CD4-positive, alpha-beta T cell treated with Interleukin-15 for 4 hours (primary cell): ENCODE measurements at places on chromosomes 13 and 19.

DNA sequence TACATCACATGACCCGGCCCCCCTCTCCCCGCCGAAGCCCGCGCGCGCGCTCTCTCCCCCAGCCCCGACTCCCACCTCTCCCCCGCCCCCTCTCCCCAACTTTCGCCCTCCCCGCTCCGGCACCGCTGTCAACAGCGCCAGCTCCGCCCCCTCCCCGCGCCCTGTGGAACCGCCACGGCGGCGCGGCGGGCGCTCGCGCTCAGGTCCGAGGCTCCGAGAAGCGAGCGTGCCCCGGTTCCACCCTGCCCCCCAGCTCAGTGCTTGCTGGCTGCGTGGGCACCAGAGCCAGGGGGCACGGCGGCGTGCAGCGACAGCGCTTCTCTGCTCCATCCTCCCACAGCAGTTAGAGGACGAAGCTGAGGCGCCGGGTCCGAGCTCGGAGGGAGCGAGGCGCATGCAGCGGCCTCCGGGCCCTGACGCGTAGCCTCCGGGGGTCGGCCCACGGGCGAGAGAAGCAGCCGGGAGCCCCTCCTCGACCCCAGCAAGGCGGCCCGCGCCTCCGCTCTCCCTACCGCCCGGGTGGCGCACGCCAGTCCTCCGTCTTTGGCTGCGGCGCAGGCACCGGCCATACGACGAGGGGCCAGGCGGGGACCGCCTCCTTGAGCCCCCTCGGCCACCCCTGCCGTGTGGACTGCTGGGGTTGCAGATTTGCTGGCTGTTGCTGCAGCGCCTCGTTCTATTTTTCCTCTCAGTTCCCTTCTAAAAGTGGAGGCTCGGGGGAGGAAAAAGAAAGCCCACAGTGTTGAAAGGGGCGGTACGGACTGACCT is 109.5 kb downstream of the KCNRG start:
- DNase-seq, result peak; percentile 95

DNA sequence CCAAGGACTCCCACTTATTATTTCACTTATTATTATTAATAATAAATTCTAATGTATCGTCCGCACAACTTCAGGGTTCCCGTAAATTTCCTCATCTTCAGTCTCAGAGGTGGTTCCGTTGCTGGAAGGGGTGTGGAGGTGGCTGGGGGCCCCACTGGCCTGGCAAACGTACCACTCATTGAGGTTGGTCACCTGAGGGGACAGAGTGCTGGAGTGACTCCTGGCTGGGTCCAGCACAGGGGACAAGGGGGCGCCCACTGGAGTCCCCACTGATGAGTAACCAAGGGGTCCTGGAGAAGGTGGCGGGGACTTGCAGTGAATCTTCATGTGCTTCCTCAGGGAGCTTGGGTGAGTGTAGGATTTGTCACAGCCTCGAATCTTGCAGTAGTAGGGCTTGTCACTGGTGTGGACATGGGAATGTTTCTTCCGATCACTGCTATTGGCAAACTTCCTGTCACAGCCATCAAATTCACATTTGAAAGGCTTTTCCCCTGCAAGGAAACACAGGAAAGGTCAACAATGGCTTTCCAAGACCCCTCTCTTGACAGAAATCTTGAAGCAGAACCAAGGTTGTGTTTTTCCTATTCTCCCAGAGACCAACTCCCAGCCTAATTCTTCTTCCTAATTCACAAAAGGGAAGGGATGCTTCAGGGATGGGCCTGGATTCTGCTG is 6.1 kb downstream of the ZIC5 start:
- no peak for DNase-seq

DNA sequence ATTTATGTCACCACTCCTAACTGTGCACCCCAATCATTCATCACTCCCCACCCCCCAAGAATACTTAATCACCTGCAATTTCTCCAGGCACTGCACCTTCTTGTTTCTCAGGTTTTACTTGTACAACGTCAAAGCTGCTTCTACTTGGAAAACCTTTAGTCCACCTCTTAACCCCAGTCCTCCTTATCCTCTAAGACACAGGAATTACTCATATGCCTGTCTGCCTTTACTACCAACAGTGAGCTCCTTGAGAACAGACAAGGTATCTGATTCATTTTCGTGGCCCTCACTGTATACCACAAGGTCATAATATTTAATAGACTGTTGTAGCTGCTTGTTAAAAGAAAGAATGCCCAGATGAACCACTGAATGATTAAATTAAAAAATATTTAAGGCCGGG is 21.0 kb upstream of the NDFIP2 start:
- no peak for DNase-seq

DNA sequence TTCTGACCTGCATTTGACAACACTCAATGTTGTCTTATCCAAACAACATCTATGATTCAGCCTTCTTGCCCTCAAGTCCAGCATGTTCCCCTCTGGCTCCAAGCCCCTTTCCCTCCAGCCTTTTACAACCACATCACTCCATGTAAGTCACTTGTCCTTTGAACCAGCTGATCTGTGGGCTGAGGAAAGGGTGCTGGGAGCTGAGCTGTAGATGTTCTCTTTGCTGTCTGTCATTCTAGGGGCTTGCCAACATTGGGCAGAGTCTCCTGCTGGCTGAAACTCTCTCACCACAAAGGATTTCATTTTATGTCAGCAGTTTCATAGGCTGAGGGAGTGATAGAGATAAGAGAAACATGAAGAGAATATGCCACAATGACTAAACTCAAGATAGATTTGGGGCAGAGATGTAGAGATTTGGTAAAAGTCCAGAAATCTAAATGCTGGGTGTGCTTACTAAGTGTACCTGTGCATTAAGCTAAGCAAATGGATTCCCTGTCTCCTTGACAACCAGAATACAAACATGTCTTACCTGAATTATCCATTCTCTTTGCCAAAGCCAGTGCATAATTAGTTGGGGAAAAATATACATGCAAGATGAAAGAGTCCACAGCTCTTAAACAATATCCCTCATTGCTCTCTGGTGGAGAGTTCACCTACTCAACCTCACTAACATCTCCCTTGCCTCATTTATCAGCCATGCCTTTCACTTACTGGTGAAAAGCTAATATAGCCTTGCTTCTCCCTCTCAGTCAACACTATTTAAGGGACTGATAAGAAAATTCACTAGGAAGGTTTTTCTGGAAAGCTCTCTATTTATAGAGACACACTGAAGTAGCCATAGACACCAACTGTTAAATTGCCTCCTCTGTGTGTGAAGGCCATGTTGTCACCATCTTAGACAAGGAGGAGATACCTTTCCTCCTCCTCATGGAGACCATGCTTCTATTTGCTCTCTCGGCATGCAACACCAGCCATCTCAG is 175.5 kb upstream of the SERP2 start:
- DNase-seq, result no peak

- DNase-seq, result no peak
Observed at GRCh38 chr19:29384656-29385055, 141.1 kb upstream of the VSTM2B start.

- DNase-seq, result no peak
Observed at GRCh38 chr19:10544753-10545251, 1.1 kb downstream of the ATG4D start.
